Cardiac muscle cell (in vitro differentiated cells and primary cell): ENCODE measurements at places on chromosomes 7 and 10.

GRCh38 chr10:44801383-44802327, 109.5 kb upstream of the TMEM72 start:
- DNase-seq: peak; percentile 98

DNA sequence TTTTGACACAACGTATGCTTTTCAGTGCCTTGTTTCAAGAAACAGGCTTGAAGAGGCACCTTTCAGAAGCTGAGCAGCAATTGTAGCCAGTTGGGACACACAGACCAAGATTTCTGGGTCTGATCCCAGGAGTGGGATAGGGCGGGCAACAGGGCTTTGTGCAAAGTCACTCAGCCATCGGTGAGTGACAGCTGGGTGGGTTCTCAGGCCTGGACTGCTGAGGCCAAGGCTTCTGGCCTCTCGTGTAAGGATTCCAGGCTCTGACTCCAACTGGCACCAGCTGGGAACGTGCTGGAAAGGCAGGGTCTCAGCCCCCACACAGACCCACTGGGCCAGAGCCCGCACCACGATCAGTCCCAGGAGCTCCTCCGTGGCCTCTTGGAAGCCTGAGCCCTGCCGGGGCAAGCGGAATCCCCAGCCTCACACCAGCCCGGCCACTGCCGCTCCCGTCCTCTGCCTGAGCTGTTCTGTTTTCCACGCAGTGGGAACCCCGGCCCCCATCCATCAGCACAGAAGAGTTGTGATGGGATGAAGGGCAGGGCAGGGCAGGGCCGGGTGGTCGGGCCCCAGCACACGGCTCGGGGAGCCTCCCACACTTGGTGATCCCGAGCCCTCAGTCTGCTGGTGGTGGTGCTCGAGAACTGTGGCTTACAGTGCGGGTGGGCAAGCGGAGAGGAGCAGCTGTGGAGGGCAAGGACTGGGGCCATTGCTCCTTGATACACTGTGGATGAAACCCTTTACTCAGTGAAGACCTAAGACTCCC, 46.8 kb downstream of the VIPR2 start:
- no peak for DNase-seq

GRCh38 chr7:108086962-108087361, 43.2 kb downstream of the LAMB4 start:
- no peak for DNase-seq

DNA sequence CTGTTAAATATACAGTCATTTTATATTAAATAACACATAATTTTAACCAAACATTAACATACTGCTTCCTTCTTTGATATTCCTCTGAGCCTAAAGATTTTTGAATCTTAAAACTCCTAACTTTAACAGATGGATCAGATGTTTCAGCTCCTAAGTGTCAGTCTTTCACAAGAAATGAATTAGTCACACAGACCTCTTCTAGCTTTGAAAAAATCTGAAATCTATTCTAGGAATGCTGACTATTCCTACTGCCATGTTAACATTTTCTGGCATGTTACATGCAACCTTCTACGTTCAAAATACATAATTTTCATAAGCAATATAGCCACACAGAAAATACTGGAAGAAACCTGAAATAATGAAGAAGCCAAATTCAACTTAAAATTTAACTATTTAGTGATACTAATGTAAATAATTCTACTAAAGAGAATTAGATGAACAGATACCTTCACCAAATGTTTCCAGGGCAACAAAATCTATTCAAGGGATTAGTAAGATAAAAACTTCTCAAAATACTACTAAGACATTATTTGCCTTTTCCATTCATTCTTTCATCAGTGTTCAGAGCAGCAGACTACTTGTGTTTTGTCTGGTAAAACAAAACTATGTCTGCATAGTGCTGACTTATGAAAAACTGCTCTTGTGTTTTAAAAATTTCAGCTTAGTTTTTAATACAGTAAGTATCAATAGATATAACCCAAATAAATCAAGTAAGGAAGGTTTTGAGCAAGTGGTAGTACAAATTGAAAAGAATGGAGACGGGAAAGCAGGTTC, 9.2 kb downstream of the JMJD1C start:
- DNase-seq: no peak

DNA sequence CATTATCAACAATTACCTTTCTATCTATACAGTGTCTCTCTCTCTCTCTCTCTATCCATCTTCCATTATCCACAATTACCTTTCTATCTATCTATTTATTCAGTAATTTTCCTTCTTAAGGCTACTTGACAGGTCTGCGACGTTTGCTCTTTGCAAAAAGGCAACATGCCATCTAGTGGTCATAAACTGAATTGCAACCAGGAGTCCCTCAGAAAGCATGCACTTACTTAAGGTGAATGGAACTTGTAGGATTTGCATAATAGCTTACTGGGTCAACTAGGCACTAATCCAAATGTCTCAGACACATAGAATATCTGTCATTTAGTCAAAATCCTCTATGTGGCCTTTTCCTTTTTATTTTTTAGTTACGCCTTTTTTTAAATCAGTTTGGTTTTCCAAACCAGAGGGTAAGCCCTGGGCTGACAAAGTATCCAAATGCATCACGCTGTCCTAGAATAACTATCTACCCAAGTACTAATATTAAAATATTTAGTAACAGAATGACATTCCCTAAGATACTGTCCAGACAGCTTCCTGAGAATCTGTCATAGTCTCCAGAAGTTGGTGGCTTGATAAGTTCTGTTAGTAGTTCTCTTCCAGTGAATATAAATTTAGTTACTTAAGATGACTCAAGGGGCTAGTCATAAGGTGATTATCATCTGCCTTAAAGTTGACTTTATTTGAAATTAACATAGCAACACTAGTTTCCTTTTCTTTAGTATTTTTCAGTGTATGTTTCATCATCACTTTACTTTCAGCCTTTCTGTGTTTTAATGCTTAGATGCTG, 208.3 kb downstream of the PPP1R3A start:
- peak; percentile 89 for DNase-seq
